SHP77 treated with DMSO at 0.1 percent for 48 hours (cell line): ENCODE measurements at places on chromosomes 16 and 17.

DNA sequence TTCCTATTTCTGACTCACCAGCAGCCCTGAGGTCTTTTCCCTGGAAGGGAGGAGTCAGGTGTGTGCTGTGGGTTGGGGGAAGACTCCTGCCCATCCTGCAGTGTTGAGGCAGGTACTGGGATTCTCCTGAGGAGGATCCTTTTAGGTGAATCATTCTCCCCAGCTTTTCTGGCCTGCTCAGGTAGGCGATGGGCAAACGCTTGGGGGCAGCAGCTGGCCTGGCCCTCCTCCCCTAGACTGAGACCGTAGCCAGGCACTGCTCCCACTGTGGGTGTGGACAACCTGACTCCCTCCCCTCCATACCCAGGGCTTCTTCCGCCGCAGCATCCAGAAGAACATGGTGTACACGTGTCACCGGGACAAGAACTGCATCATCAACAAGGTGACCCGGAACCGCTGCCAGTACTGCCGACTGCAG lies 15.1 kb downstream of the GJD3 start:
- DNase-seq = no peak

DNA sequence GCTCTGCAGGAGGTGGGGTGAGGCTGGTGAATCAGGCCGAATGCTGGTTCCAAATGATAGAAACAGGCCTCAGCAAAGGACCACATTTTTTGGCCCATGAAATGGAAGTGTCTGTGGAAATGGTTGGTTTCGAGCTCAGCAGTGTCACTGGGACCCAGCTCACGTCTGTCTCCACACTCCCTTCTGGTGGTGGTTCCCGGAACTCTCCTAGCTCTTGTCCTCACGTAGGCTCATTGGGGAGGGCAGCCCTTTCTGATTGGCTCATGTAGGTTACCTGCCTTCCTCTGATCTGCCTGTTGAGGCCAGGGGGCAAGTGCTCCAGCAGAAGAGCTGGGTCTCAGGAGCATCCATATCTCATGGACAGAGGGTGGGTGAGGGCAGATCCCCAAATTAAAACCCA lies 4.0 kb downstream of the ALG1 start:
- no peak for DNase-seq

DNA sequence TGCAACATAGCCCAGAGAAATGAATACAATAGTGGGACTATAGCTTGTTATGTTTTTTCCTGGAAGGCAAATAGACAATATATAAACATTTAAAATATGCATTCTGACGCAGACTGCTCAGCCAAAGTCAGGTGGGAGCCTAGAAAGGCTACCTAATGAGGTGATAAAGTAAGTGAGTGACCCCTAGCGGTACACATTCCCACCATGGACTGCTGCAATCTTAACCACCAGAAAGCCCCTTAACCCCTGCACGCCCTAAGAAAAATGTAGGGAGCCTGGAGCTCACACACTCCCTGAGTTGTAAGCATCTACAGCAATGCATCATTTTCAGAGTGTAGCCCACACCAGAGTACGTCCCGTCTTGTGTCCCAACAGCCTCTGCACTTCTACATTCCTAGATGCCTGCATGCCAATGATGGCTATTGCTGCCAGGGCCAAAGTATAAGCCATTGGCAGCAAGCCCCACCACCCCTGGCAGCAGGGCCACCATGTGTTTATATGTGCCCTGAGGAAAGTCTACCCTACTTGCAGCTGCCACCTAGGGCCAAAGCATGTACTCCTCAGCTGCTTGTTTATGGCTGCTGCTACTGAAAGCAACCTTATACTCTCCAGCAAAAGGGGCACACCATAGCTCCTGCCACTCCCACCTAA lies 127.6 kb downstream of the KIF2B start:
- no peak for DNase-seq

DNA sequence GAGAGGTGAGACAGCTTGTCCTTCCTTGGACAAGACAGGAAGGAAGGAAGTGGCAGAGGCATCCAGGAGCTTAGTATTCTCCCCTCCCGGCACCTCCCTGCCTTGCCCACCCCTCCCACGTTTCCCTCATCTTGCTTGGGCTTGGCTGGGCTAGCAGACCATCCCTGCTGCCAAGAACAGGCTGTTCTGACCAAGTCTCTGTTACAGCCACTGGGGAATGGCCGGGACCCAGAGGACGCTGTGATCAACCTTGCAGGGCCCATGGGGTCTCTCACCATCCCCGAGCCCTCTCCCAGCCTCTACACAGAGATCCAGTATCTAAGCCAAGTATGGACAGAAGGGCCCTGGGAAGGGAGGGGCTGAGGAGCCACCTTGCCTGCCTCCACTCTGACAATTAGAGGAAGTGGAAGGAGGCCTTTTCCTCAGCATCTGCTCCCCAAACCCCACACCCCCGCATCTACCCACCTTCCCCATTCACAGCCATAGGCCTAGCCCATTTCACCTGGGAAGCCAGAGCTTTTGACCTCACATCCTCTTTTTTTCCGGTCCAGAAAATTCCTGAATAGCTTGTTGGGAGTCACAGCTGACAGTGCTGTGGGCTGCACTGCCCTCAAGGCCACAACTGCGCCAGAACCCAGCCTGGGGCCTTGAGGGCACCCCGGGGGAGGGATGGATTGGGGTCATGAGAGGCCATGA lies 14.1 kb downstream of the CD300LG start:
- DNase-seq = no peak

DNA sequence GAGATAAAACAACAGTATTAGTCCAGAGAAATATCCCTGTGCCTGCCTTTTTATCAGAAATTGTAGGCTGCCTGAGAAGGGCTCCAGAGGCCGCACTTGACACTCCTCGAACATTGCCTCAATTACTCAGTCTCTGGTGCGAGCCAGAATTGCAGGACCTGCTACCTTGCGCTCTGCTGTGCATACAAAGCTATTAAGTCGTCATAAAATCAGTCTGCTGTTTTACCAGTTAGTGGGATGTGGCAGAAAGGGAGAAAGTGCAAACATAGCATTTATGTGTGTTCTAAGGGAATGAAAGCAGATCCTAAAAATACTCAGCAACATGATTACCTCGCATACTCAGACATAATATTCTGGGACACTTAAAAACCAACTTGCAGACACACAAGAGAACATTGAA lies 70.6 kb downstream of the TMC6 start:
- no peak for DNase-seq

GRCh38 chr17:58172369-58173071 lies 5.7 kb downstream of the OR4D2 start:
- DNase-seq = no peak

GRCh38 chr16:25040543-25040942 lies 25.4 kb upstream of the ARHGAP17 start:
- no peak for DNase-seq

GRCh38 chr17:31487648-31488263 lies 96.3 kb downstream of the RAB11FIP4 start:
- peak; percentile 52 for DNase-seq

DNA sequence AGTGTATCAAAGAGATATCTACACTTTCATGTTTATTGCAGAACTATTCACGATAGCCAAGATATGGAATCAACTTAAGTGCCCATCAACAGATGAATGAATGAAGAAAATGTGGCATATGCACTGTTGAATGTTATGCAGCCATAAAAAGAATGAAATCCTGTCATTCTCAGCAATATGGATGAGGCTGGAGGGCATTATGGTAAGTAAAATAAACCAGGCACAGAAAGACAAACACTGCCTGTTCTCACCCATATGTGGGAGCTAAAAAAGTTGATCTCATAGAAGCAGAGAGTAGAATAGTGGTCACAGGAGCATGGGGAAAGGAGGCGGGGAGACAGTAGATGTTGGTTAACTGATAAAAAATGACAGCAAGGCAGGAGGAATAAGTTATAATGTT lies 561.8 kb downstream of the TOX3 start:
- DNase-seq = no peak

DNA sequence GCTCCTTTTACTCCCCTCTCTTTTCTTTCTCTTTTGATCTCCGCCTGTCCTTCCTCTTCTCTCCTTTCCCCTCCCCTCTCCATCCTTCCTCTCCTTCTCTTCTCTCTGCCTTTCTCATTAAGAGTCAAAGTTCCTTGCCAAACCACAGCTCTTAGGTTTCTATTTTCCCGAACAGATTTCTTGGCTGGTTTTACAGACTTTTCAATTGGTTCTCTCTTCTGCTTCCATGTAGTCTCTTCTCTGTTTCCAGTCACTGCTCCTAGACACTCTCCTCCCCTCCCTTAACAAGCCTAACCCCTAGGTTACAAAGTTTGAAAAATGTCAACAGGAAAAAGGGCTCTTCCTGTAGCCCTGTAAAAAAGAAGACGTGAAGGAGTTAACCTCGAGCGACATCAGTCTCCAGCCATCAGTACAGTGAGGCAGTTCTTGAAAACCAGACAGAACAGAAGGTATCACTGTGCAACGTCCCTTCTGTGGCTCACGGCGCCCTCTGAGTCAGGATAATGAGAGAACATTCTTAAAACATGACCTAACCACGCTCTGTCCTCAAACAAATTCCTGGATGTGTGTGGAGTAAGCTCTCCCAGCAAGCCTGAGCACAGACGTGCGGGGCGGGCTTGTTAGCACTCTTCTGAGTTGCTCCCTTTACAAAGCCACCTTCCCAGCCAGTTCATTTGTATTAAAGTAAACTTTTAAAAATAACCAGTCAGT lies 11.6 kb upstream of the MARCHF10 start:
- DNase-seq = no peak

GRCh38 chr16:73095142-73095820 lies 47.4 kb upstream of the ZFHX3 start:
- DNase-seq = peak; percentile 89

GRCh38 chr17:68507576-68507975 lies 4.7 kb upstream of the PRKAR1A start:
- no peak for DNase-seq

DNA sequence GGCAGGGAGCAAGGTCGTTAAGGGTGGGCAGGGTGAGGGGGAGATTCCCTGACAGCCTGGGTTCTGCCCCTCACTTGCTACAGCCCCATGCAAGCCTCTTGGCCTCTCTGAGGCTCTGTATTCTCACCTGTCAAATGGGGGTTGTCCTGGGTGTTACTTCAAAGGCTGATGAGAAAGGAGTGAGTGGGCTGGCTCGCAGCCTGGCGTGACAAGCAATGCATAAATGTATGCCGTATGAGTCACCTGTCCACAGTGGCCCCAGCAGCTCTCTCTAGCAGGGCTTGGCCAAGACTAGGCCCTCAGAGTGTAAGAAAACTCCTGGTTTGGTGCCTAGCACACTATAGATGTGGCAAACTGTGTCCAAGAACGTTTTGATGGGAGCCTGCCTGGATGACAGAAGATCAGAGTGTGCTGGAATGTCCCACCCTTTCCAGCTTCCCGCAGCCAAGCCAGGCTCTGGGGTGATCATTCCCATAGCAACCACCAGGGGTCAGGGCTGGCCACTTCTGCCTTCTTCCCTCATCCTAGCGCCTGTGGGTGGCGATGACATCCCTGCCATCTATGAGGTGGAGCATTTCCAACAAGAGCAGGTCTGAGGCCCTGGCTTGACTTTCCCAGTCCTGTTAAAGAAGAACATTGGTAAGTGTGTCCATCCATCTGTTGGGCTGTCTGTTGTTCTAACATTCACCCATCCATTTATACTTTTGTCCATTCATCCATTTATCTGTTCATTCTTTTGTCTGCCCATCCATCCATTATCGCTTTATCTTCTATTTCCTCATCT lies 37.2 kb upstream of the ADGRG1 start:
- no peak for DNase-seq
